ENCODE measurements at places on chromosomes 13 and 19.

- DNase-seq: no peak
Measured at GRCh38 chr13:67052550-67053490, 177.3 kb downstream of the PCDH9 start.

- no peak for DNase-seq
Measured at GRCh38 chr19:30338878-30339623, 33.1 kb upstream of the ZNF536 start.

GRCh38 chr19:6736169-6736916, 1.0 kb downstream of the GPR108 start:
- DNase-seq: peak; percentile 90

DNA sequence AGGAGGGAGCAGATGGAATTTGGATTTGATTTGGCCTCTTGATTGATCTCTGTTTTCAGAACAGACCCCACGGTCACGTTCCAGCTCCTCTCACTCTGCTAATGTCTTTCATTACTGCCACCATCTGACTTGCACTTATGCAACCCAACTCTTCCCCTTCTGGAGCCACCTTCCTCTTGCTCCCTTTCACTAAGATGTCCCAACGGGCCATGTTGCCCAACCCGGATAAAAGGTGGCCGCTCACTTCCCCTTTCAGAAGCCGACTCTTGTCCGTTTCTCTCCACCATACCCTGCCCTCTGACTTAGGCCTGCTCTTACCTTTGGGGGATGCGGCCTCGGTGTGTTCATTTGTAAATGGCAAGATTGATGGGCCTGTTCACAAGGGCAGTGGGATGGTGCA, 27.4 kb upstream of the CYP4F8 start:
- DNase-seq: no peak

DNA sequence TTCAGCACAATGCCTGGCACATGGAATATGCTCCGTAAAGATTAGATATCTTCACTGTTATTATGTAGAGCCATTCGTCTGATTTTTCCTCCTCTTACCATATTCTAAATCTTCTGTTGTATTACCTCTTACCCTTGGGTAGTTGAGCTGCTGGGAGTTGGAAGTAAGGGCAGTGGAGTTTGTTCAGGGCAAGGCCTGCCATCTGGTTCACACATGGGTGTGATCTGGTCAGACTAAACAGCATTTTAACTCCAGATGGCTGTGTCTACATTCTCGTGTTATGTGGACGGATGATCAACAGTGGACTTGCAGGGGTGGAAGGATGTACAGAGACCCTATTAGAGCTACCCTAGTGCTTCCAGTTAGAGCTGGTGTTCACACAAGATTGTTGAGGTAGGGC, 164.9 kb downstream of the ZIC5 start:
- no peak for DNase-seq

DNA sequence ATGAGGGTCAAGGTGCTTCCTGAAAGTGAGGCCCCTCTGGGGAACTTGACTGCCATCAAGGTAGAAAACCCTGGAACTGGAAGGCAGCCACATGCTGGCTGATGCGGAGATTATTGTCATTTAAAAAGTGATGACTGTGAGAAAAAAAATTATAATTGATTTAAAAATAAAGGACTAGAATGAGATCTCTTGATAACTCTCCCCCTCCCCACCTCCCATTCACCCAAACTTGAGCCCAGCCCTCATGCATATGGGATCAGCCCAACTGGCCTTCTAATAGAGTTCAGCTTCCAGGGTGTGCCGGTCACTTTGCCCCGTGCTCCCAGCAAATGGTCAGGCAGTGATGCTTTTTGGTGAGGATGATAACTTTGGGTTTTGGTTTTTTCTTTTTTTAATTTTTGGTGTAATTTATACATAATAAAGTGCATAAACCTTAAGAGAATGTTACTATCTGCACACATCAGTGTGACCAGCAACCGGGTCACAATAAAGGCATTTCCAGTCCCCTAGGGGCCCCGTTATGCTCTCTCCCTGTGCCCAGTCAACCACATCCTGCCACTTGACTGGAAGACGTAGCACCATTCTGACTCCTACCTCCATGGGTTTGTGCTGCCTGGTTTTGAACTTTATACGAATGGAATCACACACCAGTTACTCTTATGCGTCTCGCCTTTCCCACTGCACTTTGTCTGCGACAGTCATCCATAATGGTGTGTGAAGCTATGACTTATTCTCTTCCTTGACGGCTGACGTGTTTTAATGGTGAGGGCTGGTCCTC, 187.9 kb downstream of the USP12 start:
- DNase-seq: no peak

GRCh38 chr13:42073683-42074082, 25.2 kb downstream of the DGKH start:
- DNase-seq: no peak

DNA sequence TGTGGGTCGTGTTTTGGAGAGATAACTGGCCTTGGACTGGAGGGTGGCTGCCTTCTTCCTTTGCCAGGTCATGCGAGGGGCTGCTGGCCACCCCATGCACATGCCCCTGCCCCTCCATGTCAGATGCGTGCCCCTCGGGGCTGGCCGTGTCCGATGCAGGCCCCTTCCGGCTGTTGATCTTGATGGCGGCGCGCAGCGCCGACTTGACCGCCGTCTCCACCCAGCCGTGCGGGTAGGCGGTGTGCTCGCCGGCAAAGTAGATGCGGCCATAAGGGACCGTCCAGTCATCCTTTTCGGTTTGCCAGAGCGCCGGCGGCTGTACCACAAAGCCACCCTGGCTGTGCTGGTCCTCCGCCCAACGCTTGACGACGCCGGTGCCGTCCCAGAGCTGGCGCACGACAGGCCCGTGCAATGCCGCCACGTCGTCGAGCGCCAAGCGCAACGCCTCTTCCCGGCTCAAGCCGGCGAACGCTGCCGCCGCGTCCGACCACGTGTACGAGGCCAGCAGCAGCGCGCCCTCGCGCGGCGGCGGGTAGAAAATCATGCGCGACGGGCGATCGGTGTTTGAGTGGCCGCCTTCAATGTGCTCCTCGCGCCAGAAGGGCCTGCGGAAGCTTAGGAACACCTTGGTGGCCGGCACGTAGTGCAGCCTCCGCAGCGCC, 6.9 kb downstream of the IL4I1 start:
- DNase-seq: peak; percentile 99

GRCh38 chr19:16001481-16002312, 52.9 kb downstream of the OR10H4 start:
- no peak for DNase-seq

- peak; percentile 30 for DNase-seq
Measured at GRCh38 chr13:60654415-60654814, 257.4 kb downstream of the TDRD3 start.

GRCh38 chr19:45294291-45295029, 28.2 kb downstream of the CKM start:
- DNase-seq: no peak

GRCh38 chr13:29532116-29532515, 63.4 kb downstream of the SLC7A1 start:
- no peak for DNase-seq

DNA sequence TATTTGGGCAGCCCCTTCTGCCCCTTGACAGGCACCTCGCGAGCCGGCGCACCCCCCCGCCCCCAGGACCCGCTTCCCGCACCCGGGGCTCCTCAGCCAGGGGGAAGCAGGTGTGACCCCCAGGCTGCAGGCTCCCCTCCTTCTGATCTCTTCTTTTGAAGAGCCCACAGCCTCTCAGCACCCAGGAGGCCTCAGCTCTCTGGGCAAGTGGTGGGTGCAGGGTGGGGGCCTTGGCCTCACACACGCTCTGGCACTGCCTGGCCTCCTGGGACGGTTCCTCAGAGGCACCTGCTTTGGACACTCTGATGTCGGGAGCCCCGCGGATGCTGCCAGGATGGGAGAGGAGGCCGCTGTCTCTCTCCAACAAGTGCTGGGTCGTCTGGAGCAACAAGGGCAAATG, 1.5 kb upstream of the C13orf46 start:
- no peak for DNase-seq

- DNase-seq: no peak
Measured at GRCh38 chr19:5943045-5943444, 29.0 kb downstream of the CAPS start.

DNA sequence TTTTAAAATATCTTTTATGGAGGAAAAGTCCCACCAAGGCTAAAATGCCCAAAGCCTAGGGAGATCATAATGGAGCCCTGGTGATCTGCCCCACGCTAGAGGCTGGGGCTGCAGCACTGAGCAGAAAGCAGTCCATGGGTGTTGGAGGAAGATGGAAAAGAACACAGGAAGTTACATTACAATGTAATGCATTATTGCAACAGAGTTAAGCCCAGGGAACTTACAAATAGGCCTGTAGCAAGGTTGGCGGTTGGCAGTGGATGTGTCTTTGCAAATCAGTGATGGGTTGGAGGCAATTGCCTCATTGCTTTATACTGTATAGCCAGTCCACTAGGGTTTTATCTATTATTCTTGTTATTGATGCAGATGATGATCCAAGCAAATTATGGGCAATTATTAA, 399.9 kb downstream of the NDFIP2 start:
- no peak for DNase-seq

- DNase-seq: peak; percentile 43
Measured at GRCh38 chr19:35310811-35311465, 18.0 kb upstream of the CD22 start.

DNA sequence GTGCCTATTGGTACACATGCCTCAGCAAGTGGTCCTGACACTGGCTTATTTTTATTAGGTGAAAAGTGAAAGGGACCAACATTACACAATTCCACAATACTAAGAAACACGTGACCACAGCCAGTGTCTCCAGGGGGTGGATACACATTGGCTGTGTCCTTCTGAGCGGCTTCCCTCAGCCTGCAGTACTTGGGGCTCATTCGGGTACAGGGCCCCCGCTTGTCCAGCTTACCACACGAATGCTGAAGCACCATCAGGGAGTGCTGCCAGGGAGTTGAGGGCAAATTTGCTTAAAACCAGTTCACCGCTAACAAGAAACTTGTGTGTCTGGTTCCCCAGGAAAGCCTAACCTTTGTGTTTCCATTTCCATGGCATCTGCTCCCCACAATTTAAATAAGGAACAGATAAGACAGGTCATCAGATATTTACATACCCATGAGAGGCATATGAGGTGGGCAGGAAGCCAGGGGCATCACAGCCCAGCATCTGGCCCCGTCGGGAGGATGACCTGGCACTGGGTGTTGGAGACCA, 23.3 kb downstream of the PBX4 start:
- no peak for DNase-seq

GRCh38 chr13:32549788-32550187, 11.2 kb upstream of the N4BP2L2 start:
- DNase-seq: no peak

- DNase-seq: no peak
Measured at GRCh38 chr19:12843999-12844732, 5.9 kb downstream of the MAST1 start.

DNA sequence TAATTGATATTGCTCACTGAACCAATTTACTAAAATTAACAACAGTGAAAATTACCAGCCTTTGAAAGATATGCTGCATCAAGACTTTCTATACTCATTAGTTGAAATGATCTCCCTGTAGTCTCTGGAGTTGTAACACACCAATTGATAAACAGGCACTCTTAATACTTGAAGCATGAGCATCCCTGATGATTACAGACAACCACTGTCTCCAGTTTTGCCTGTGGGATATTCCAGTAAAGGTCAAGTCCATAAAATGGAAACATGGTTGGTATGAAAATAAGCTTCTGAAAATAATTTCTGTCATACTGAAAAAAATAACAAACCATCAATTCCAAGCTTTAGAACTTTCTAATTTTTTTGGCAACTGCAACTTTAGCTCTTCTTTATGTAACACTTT, 405.8 kb downstream of the SPRY2 start:
- DNase-seq: no peak

DNA sequence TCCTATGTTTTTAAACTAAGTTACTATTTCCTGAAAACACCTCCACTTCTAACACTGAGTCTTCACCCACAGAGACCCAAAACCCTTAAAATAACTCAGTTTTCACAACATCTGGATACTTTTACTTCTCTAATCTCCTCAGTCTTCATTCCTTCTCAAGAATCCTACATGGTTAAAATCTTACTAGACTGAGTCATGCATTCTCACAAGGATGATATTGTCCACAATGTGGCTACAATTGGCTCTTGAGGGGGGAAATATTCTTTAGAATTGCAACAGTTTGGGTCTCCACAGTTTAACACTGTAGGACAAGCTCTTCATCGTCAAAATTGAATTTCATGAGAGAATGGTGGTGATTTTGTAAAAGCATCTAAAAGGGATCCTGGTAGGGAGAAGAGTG, 397.1 kb downstream of the SLITRK5 start:
- DNase-seq: no peak

DNA sequence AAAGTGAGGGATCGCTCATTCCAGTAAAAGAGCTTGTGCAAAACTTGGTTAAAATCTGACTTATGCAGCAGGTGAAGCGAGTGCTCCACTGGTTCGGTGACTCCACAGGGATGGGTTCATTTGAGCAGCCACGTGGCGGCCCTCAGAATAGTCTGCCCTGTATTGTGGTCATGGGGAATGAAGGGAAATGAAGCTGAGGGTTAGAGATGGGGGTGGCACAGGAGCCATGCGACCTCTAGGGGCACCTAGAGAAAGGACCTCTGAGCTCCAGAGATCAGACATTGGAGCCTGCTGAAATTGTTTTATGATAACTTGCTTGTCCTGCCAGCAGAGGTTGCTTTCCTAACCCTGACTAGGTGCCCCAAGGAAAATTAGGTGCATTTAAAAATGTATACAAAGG, 26.6 kb downstream of the CBY2 start:
- peak; percentile 80 for DNase-seq

DNA sequence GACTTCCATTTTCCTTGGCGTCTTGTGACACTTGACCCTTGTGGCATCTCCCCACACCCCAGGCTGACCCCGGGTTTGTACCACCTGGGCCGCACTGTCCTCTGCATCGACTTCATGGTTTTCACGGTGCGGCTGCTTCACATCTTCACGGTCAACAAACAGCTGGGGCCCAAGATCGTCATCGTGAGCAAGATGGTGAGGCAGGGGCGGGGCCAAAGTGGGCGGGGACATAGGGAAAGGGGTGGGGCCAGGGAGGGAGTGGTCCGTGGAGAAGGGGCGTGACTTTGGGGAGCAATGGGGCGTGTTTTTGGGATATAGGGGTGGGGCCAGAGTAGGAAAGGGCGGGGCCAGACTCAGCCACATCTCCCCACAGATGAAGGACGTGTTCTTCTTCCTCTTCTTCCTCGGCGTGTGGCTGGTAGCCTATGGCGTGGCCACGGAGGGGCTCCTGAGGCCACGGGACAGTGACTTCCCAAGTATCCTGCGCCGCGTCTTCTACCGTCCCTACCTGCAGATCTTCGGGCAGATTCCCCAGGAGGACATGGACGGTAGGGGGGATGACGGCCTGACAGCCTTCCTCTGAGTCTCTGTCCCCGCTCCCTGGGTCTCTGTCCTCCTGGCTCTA, 42.8 kb downstream of the TRPM4 start:
- DNase-seq: no peak

- no peak for DNase-seq
Measured at GRCh38 chr13:103033999-103034398, 32.2 kb downstream of the SLC10A2 start.

GRCh38 chr13:30340331-30341250, 33.2 kb upstream of the KATNAL1 start:
- DNase-seq: peak; percentile 23

GRCh38 chr13:30861836-30862467, 44.1 kb upstream of the MEDAG start:
- no peak for DNase-seq
